ENCODE measurements at places on chromosomes 11 and 22.

- DNase-seq: no peak
Observed at GRCh38 chr22:21714786-21715185, 20.8 kb downstream of the YPEL1 start.

GRCh38 chr11:87421422-87421821, 383.7 kb downstream of the TMEM135 start:
- DNase-seq: peak; percentile 87

DNA sequence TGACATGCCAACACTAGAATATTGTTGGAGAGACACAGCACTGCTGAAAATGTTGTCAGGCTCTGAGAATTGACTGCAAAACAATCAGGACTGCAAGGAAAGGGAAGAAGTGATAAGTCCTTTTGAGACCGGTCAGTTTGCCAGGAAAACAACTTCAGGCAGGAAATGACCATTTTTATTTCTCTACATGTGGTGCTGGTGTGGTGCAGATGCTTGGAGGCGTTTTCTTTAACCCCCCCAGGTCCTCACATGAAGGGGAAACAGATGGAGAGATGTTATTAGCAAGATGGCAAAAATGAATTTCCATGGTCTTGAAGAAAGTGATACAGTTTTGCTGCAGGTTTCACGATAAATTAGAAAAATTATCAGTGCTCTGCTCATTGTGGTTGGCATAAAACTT, 5.7 kb downstream of the AP2A2 start:
- DNase-seq: no peak

DNA sequence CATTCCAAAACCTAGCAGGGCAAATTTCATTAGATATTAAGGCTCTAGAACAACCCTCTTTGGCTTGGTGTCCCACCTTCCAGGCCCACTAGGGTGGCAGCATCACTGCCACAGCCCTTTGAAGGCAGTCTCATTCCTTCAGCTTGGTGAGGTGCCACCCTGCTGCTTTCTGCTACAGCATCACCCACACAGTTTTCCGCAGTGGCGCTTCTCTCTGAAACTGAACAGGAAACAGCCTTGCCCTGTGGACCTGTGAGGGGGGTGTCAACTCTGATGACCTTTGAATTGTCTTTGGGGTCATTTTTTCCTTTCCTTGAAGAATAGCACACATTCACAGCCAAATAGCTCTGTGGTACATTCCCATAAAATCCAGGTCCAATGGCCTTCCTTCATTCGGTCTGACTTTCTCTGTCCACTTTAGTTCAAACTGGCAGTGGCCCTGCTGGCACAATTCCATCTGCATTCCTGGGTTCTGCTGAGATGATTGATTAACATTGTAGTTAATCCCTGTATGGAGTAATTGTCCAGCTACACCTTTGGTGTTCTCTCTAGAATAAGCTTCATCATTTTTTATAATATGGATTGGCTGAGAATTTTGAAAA, 251.9 kb upstream of the FAT3 start:
- DNase-seq: no peak

DNA sequence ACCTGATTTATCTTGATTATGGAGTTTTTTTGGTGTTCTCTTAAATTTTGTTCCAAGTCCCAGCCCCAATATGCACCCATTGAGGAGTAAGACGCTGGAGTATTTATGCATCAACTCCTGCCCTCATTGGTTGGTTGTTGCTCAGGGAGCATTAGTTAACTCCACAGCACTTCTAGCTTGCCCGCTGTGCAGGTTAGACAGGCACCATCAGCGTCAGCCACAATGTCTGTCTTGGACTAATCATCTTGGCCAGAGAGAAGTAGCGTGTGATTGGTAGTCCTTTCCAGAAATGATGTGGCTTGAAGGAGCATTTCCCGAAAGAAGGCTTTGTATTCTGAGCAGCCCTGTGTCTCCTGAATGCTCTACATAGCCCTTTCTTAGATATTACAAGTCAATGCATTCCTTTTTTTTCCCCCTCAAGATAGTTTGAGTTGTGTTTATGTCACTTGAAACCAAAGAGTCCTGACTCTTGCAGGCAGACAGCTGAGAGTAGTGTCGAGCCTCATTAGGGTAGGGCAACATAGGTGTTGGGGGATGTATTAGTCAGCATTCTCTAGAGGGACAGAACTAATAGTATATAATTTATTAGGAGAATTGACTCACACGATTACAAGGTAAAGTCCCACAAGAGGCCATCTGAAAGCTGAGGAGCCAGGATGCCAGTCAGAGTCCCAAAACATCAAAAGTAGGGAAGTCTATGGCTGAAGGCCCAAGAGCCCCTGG, 94.6 kb upstream of the RCN1 start:
- DNase-seq: no peak

DNA sequence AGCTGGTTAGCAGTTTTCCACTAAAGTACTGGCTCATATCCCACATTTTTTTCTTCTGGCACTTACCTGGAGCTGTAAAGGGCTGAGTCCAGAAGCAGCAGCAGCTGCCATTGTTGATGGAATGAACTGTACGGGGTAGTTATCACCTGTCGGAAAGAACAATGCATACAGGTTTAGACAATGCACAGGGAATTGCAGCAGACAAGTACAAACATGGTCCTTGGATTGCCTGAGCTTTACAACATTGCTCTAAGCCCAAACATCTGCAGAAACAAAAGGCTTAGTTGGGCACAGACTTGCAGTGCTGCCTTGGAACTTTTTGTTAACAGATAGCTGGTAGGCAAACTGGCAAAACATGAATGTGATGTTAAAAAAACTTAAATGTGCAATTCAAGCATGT, 258.8 kb downstream of the SOX6 start:
- no peak for DNase-seq

GRCh38 chr22:29251981-29252911, 15.5 kb downstream of the RHBDD3 start:
- no peak for DNase-seq

DNA sequence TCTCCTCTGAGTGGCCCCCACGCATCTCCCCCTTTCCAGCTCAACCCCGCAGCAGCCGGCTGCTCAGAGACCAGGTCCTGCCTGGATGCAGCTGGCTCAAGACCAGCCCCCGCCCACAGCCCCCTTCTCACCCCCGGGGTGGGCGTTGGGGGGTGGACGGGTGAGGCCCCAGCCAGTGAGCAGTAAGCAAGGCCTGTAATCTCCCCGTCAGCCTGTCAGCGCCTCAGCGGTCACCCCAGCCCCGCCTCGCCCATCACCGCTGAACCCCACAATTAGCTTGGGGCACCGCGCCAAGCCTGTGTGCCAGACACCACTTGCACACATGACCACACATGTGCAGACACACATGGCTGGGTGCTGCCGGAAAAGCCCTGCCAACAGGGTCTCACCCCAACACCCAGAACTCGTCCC, 5.9 kb downstream of the PLXNB2 start:
- no peak for DNase-seq

DNA sequence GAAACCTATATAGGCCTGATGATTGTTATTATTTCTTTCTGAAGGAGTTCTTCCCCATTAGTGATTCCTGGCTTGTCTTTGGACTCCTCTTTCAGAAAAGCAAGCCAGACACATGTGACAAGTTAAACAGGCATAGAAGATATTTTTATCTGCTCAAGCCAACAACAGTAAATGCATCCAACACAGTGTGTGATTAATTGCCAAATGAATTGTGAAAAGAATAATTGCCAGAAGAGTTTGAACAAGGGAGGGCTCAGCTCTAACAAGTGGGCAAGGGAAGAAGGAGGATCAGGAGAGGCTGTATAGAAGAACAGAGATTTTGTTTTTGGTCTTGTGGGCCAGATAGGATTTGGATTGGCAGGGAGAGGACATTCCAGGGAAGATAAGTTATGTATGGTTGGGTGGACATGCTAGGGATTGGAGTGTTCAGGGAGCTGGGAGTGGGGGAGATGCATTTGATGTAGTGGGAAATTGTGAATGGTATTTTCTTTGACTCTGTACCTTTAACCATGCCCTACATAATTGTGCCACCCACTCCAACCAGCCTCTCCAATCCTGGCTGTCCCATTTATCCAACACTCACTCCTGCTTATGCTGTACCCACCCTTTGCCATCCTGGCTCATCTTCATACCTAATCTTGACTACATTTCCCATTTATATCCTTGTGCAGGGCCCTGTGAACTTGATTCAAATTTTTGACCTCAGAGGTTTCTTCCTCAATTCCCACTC, 172.8 kb downstream of the RRAS2 start:
- DNase-seq: no peak

- no peak for DNase-seq
Observed at GRCh38 chr11:92662601-92663360, 306.7 kb upstream of the MTNR1B start.

DNA sequence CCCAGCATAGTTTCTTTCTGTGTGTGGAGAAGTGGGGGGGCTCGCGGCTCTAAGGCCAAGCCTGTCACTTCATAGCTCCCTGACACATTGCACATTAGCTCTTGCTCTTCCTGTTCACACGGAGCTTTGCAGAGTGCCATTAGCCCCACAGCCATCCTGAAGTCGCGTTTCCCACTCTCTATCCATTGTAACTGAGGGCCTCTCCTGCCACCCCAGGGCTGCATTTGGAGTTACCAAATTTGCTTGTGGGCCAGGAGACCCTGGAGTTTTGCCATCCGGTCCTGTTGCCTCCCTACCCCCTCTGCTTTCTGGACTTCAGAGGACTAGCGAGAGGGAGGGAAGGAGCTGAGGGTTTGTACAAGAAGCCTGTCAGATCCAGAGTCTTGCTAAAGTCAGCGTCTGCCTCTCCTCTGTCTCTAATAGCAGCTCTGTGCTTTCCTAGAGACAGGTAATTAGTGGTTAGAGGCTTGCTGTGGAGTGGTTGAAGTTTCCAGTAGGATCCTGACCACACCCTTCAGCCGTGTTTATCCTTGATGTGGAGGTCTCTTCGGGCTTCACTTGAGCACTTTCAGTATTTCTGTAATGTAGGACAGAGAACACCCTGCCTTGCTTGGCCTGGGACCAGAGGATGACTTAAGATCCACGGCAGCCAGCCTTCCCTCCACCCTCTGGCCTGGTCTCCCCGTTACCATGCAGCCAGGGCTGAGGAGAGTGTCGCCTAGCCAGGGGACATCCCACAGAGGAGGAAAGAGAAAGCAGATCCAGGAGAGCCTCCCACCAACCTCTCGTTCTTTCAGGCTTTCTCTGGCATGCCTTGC, 14.1 kb downstream of the DCPS start:
- peak; percentile 42 for DNase-seq

GRCh38 chr22:26597026-26597425, 7.1 kb upstream of the TPST2 start:
- peak; percentile 96 for DNase-seq

DNA sequence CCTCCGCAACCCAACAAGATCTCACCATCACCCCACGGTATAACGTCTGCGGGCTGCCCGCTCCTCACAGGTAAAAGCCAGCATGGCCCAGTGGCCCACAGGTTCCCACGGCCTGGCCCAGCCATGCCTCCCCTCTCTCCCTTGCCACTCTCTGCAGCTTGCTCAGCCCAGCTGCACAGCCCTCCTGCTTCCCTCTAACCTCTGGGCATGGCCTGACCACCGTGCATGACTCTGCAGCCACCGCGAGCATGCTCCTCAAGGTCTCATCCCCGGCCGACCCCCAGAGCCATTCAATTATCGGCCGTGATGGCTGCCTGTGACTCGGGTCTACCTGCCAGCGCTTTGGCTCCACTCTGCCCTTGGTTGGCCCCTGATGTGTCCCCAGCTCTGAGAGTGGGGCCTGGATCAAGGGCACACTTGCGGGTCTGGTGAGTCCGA, 185.5 kb downstream of the CTTN start:
- DNase-seq: no peak

GRCh38 chr11:120339394-120339890, 3.2 kb downstream of the ARHGEF12 start:
- DNase-seq: peak; percentile 97

GRCh38 chr11:62980133-62980760, 4.5 kb downstream of the SLC22A6 start:
- DNase-seq: peak; percentile 36

- no peak for DNase-seq
Observed at GRCh38 chr11:28038775-28039174, 69.2 kb downstream of the KIF18A start.

GRCh38 chr11:115918576-115918975, 414.4 kb upstream of the CADM1 start:
- DNase-seq: no peak

DNA sequence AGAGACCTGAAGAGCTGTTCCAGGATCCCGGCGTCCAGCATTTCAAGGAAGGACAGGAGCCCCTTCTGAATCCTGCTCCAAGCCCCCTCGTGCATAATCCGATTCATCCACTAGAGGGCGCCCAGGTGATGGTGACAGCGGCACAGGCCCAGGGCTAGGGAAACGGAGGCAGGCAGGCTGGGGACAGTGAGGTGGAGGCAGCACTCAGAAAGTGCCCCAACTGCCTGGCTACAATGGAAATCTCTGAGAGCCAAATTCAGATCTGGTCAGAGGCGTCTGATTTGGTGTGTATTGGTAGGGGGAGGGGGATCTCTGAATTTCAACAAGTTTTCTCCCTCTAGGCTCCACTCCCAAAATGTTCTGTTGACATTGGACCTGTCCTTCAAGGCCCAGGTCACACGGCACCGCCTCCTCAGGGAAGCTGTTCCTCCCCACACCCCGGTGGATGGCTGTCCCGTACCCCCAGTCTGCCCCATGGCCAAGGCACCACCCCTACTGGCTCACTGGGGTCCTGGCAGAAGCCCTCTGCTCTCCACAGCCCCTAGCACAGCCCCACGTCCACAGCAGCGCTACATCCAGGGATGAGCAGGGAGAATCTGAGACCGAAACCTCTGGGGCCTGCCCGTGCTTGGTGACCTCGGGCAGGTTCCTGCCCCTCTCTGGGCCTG, 142.9 kb downstream of the CRYBB2 start:
- DNase-seq: peak; percentile 72

- no peak for DNase-seq
Observed at GRCh38 chr11:65782816-65783228, 2.0 kb upstream of the AP5B1 start.

GRCh38 chr11:124415356-124415923, 9.2 kb downstream of the OR8B4 start:
- peak; percentile 64 for DNase-seq

DNA sequence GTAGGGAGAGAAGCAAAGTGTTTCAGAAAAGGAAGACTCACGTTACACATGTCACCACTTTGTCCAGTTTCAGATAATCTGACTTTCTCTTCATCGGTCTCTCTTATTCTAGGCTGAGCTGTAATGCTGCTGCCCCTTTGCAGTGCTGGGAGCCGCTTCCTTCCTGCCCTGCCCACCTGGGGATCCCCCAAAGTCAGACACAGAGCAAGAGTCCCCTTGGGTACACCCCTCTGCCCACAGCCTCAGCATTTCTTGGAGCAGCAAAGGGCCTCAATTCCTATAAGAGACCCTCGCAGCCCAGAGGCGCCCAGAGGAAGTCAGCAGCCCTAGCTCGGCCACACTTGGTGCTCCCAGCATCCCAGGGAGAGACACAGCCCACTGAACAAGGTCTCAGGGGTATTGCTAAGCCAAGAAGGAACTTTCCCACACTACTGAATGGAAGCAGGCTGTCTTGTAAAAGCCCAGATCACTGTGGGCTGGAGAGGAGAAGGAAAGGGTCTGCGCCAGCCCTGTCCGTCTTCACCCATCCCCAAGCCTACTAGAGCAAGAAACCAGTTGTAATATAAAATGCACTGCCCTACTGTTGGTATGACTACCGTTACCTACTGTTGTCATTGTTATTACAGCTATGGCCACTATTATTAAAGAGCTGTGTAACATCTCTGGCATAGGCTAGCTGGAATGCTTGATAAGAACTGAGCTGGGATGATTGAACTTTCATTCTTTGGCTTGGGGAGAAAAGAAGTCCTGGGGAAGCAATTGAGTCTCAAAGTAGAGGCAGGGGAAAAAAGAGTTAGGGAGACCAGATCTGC, 31.2 kb upstream of the SMIM35 start:
- no peak for DNase-seq

- no peak for DNase-seq
Observed at GRCh38 chr22:45235851-45236342, 4.8 kb downstream of the KIAA0930 start.
